Activated effector memory CD4-positive, alpha-beta T cell treated with Interleukin-2 at 50 U/mL for 16 hours (primary cell): ENCODE measurements at places on chromosomes 5 and 9.

DNA sequence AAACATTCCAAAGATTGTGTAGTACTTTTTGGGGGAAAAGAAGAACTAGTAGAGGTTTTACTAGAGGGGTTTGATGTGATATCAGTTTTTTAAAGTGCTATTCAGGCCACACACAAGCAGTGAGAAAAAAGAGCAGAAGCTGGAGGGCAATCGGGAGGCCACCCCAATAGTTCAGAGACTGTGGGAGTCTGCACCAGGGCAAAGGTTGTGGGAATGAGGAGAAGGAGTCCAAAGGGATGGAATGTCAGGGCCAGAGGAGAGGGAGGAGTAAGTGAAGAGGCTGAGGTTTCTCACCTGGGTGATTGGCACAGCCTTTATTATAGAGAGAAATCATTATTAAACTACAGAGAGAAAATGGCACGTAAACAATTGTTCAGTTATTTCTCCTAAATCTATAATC lies 134.9 kb upstream of the RAD23B start:
- DNase-seq = no peak

- DNase-seq = no peak
Measured at GRCh38 chr5:95526871-95527270, 27.9 kb downstream of the SKIC3 start.

DNA sequence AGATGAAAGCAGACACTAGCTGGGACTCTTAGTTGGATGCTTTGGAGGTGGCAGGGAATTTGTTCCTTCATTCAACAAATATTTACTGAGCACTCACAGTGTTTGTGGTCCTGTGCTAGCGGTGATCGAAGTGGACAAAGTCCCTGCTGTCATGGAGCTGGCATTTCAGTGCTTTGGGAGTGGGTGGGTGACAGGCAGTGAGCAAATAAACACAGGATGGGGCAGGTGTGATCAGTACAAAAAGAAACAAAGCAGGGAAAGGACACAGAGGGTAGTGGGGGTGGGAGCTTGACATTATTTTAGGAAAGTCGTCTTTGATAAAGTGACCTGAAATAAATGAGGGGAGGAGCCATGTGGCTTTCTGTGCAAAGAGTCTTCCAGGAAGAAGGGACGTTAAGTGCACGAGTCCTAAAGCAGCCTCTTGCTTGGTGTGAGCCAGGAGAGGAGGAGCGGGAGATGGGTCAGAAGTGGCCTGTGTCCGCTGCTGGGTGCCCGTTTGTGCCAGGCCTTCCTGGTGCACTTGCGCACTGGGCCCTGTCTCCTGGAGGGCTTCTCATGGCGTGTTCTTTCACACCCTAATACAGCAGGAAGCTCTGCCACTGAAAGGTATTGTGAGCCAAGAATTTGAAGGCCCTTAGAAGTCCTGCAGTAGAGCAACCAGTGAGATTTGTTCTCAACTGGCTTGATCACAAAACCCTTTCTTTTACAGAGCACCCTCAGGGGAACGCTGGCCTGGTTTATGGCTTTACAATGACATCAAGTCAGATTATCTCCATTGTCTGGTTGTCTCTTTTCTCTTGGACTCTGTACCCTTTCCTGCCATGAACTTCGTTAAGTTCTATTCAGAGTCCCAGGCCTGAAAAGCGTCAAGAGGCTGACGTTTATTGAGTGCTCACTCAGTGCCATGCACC lies 14.8 kb downstream of the NDST1 start:
- no peak for DNase-seq

DNA sequence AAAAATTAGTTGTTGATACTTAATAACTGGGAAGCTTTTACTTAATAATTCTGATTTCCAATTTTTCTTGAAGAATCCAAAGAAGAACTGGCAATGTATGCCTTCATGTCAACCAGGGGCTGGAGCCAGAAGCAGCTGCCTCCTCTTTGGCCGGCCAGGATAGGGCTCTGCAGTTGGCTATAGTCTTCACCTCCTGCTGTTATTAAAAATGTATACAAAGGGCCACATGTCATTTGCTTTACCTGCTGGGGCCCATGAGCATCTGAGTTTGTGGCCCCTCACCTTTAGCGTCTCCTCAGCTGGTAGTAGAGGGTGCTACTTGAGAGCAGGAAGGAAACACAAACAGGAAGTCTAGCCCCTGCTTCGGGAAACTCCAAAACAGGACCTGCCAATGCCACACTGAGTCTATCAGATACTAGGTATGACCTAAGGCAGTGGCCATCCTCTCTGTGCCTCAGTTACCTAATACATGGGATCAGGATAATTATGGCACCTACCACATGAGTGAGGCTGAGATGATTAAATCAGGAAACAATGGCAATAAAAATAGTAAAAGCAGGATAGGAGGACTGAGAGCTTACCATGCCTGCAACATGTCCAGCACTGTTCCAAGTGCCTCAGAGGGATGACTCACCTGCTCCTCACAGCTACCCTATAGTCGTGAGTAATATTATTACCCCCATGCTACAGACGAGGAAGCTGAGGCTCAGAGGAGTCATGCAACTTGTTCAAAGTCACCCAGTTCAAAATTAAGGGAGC lies 21.3 kb downstream of the CCDC69 start:
- DNase-seq = no peak

- no peak for DNase-seq
Measured at GRCh38 chr5:179373101-179373934, 28.1 kb upstream of the ADAMTS2 start.

DNA sequence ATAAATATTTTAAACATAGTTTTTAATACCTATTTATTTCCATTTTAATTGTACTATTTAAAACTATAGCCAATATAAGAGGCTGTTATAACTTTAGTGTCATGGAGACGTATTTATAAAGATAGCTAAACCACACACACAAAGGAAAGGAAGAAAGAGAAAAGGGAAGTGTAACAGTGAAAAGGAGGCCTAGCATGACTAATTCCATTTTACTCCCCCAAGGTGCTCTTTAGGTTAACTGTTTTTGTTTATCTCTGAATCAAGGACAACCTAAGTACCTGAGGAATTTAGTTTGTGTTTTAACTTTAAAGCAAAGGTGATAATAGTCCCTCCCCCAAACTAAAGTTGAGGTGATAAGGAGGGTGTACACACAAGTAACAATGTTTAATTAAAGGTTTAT lies 1188.9 kb upstream of the C9orf72 start:
- no peak for DNase-seq

- no peak for DNase-seq
Measured at GRCh38 chr9:115385383-115386122, 267.6 kb upstream of the TNC start.
